ENCODE measurements at places on chromosomes 7 and 10.

DNA sequence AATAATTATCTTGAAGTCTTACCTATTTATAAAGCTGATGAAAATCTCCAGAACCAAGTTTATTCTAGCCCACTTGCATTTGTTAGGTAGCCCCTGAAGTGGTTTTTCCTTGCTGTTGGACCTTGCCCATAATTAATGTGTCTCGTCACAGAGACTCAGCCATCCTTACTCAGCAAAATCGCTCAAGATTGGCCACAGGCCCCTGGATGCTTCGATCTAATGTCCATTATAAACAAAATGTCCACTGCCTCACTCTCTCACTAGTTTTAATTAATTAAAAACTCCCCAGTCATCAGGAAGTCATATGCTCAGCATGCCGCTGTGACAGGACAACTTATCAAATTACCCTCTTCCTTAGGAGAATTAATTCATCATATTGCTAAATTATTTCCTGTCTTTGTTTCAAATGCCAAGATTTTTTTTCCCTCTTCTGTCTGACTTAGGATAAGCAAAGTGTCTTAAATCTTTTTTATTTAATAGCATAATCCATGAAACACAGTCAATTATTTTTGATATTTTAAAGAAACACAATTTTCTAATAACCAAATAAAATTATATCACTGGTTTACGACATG is 126.8 kb upstream of the PCLO start:
- DNase-seq = no peak

DNA sequence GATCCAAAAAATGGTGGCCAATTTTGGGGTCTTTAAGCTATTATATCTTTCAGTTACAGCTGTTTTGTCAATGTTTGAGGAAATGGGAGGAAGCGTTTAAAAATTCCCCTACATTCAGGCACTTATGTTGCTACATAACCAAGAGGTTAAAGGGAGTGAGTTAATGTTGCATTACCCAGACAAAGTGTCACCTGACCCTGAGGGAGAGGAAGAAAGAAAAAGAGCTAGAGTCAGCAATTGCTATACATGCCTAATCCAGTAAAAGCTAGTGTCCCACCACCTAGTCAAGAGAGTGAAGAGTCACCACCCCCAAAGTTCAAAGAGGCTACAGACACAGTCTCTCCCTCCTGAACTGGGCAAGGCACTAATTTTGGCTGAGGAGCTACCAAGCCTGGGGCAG is 69.5 kb upstream of the ZNF92 start:
- no peak for DNase-seq

DNA sequence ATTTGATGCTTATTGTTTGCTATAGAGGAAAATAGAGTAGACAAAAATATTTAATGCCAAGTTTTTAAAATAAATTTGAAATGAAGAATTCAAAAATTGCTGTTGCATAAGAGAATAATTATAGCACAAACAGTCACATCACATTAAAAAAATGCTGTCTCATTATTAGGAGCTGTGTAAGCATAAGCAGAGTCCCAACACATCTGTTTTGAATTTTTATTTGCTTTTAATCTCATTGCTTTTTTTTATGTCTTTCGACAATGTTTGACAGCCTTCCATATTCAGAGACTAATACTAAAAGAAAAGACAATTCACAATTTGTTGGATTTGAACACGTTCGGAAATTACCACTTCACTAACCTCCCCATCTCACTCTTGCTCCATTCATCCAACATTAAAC is 143.5 kb downstream of the TFPI2 start:
- no peak for DNase-seq

- DNase-seq = no peak
Observed at GRCh38 chr7:139441961-139442360, 41.5 kb downstream of the KLRG2 start.

GRCh38 chr7:138666385-138666784 is 34.8 kb downstream of the SVOPL start:
- DNase-seq = no peak

DNA sequence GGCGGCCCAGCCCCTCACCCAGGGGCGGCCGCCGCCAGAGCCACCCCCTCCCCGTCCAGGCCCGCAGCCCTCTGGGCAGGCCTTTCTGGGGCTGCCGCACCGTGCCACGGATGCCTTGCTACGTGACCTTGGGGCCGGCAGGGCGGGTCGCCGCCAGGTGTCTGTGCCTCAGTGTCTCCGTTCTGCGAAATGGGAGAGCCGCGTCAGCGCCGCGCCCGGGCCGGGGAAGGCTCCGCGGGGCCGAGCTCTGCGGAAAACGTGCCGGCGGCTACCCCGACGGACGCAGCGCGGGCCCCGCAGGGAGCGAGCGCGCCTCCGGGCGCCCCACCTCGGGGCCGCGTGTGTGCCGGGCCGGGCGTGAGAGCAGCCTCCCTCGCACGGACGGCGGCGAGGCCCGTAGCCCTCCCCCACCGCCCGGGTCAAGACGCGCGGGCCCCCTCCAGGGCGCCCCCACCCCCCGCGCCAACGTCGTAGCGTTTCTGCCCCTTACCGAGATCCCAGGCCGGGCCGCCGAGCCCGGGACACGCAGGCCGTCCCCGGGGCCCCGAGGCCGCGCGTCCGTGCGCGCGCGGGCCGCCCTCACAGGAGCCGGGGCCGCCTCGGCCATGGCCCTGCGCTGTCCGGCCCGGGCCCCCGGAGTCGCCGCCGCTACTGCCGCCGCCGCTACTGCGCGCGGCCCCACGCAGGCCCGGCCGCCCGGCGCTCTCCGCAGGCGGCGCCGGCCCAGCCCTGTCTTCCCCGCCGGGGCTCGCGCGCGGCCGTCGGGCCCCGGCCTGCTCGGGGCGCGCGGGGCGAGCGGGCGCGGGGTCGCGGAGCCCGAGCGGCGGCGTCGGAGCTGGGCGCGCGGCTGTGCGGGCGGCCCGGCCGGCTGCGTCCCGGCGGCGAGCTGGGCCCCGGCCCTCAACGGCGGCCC is 1.1 kb downstream of the ZNF777 start:
- no peak for DNase-seq

DNA sequence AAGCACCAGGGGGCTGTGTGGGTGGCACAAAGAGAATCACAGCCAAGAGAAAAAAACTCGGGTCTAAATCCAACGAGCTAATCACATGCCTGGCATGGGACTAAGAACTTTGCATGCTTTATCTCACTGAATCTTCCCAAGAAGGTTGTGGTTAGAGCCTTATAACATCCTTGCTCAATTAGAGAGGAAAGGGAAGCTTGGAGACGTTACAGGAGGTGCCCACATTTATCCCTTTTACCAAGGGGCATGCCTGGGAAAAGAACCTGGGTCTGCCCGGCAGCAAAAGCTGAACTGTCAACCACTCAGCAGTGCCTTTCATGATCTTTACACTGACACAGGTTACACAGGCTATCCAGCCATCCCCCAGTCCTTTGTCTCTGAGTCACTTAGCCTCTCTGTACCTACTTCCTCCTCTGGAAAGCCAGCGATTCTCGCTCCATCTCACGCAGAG is 190.1 kb downstream of the PRPF18 start:
- no peak for DNase-seq

- no peak for DNase-seq
Observed at GRCh38 chr7:42105554-42106358, 131.3 kb downstream of the GLI3 start.

DNA sequence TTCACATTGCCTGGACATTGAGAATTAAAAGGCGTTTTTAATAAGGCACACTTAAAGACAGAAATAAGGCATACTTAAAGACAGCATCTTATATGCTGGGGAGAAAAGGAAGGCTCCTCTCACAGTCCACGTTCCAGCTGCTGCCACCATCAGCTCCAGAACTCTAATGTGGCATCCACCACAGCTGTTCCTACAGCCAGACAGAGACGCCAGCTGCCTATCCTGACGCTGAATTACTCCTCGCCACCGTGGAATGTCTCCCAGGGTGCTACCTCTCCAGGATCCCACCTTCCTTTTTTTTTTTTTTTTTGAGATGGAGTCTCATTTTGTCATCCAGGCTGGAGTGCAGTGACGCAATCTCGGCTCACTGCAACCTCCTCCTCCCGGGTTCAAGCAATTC is 30.8 kb downstream of the SLC37A3 start:
- no peak for DNase-seq

- DNase-seq = no peak
Observed at GRCh38 chr7:44944821-44945220, 34.0 kb downstream of the MYO1G start.

- no peak for DNase-seq
Observed at GRCh38 chr7:81197266-81197665, 278.4 kb upstream of the SEMA3C start.

GRCh38 chr10:88237896-88238614 is 345.1 kb downstream of the RNLS start:
- no peak for DNase-seq

GRCh38 chr10:103696411-103697145 is 158.8 kb downstream of the SH3PXD2A start:
- DNase-seq = peak; percentile 71
